ENCODE measurements at places on chromosomes 7 and 10. TPM values are rescaled to one million over a fixed set of nuclear protein-coding genes. Genes with fewer than 3 reads are reported as not detected.
A peak's percentile ranks its signal among the peaks of the same experiment; 100 is the strongest.

Gene IL15RA
- polyA plus RNA-seq: 1.7 TPM

DNA sequence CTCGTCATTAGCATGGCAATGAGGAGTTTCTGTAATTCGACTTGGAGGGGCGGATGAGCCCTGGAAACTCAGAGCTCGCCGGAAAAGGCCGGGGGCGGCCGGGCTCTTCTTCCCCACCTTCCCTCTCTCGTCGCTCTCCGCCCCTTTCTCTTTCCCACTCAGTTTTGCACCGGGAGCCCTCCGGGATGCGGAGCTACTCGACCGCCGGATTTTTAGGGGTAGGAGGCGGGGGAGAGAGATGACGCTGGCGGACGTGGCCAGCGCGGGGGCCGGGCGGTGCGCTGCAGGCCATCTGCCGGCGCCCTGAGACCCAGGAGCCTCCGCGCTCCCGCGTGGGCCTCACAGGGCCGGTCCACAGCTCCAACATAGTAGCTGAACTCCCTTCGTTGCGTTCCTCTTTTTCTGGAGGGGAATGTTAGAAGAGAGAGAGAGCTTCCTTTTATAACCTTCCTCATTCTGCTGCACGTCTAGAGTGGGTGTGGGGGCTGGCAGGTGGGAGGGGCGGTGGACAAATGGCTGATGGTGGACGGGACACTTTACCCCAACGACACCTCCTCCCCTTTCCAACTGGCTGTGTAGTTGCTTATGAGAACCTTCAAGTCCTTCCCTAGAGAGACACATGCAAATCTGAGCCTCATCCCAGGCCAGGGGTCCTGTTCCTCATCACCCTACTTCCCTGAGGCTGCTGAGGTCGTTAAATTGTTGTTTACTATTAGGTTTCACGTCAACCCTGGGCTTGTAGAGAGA lies 1.1 kb upstream of the HOXA1 start:
- peak; percentile 49 for DNase-seq

Gene GIMAP6
- 15.6 TPM for polyA plus RNA-seq

GRCh38 chr10:72079356-72079755 lies 9.0 kb downstream of the SPOCK2 start:
- DNase-seq: no peak

DNA sequence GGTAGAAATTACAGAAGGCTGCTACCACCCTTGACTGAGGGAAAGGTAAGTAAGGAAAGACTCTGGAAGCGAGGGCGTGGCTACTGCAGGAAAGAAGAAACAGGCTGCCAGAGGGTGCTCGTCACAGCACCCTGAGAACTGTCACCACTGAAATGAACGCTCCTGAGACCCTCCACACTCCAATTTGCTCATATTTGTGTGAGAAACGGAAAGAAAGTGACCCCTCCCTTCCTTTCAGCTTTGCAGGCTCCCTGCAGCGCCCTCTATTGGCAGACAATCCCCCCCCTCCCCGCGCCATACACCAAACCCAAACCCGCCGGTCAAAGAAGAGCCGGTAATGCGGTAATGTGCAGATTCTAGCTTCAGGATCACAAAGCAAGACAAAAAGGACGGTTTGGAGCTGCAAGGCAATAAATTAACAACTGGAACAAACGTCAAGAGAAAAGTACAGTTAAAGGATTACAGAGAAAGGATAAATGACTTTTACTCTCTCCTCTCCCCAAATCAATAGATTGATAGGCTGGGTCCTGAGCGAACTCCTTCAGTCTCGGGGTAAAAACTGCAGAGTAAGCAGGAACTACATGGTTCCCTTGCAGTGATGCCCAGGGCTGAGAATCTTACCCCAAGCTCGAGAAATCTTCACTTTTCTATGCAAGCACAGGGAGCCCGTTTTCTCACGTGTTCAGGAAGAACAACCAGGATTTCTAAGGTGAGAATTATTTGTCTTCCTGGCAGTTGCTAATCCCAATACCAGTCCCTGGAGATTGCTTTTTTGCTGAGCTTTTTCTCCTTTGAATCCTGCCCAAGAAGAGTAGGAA lies 47.6 kb downstream of the STEAP1B start:
- no peak for DNase-seq

Gene TMEM270
- not detected for polyA plus RNA-seq

- no peak for DNase-seq
These were observed 6.7 kb upstream of the MAFK start for GRCh38 chr7:1523844-1524243.

DNA sequence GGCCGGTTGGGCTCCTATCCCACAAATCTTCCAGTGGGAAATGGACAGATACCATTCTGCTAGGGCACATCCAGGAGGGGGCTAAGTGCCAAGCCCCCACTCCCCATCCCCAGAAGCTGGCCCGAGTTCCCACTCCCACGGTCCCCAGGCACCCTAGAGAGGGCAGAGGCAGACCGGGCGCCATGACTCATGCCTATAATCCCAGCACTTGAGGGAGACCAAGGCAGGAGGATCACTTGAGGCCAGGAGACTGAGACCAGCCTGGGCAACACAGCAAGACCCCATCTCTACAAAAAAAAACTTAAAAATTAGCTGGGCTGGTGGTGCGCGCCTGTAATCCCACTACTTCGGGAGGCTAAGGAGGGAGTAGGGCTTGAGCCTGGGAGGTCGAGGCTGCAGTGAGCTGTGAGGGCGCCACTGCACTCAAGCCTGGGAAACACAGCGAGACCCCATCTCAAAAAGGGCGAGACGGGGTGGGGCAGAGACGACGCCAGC lies 870 bp downstream of the GNA12 start:
- no peak for DNase-seq

GRCh38 chr10:62426086-62426485 lies 51.9 kb downstream of the ZNF365 start:
- DNase-seq: no peak

DNA sequence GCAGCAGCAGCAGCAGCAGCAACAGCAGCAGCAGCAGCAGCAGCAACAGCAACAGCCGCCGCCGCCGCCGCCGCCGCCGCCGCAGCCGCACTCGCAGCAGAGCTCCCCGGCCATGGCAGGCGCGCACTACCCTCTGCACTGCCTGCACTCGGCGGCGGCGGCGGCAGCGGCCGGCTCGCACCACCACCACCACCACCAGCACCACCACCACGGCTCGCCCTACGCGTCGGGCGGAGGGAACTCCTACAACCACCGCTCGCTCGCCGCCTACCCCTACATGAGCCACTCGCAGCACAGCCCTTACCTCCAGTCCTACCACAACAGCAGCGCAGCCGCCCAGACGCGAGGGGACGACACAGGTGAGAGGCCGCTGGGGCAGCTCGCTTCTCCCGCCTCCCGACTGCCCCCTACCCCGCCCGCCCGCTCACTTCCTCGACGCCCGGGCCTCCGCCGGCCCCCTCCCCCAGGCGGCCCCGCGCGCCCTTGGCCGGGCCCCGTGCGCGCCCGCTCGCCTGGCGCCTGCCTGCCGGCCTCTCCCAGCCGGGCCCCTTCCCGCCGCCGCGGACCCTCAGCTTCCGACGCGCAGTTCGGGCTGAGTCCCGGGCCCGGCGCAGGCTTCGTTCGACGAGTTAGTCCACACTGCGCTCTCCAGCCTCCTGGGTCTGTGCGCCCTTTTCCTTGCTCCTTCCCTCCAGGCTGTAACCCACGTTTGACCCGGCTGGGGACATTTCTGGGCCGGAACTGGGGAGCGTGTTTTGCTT lies 882 bp downstream of the DLX6 start:
- no peak for DNase-seq

Gene SH2B2
- 11.4 TPM for polyA plus RNA-seq

- DNase-seq: no peak
These were observed 4.8 kb upstream of the PRRT4 start for GRCh38 chr7:128366300-128366699.

DNA sequence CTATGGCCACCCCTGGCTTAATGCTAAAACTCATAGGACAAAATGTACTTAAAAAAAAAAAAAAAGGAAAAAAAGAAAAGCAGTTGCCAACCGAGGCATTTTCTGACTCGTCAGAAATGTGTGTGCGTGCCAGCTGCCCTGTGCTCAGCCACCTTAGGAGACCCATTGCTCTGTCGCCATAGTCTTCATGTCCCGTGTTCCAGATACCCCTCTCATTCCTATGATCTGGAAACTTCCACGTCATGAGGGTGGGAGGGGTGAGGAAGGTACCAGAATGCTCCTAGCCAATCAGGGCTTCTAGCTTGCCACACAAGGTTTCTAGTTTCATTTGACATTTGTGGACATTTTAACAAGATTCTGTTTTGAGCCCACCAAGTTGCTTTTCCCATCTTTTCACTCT lies 212.9 kb downstream of the TCF7L2 start:
- no peak for DNase-seq

DNA sequence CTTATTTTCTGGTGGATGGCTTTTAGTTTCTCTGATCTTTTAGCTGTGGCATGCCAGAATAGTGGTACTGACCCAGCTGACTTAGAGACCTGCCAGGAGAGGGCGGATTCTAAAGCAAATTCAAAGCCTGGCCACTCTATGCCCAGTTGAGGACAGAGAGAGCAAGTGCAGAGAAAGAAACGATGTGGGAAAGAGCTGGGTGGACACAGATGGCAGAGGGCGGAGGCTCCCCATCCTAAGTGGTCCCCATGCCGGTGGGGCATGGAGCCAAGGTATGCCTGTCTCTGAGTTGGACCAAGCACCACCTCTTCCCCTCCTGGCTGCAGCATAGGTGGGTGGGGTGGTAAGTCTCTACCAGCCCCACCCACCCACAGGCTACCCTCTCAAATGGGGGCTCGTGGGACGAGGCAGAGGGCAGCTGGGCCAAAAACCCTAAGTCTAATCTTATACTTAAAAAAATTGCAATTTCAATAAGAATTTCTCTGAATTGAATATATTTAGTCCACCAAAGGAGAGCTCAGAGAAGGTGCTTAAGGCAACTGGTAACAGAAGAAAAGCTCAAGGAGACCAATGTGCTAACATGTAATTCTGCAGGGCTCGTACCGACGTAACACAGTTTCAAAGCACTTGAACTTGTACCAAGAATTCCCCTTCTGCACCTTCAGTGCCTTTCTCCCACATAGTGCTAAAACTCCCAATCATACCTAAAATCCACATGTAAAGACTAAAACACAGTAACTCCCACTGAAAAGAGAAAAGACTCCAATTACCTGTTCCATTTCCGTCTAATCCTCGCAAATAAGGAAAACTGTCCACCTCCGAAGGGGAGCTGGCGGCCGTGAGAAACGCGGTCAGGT lies 85.7 kb upstream of the NMT2 start:
- DNase-seq: no peak

- DNase-seq: no peak
These were observed 2.1 kb upstream of the SFMBT2 start for GRCh38 chr10:7412928-7413282.

DNA sequence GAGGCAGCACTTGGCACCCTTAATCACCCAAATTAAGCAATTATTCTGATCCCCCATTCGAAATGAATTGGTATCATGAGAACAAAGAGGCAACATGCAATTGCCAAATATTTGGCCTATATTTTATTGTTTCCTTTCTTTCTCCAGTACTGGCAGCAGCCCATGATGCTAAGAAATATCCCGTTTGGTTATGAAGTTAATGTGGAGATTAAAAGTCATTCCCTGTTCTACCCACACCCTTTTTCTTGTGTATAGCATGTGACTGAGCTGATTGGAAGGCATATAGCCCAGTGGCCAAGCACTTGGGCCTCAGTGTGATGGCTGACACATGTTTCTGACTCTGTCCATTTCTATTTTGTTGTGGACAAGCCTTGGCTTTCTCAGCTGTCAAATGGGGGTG lies 692.3 kb upstream of the GALNT17 start:
- no peak for DNase-seq

GRCh38 chr7:31082017-31082416 lies 29.9 kb downstream of the ADCYAP1R1 start:
- DNase-seq: no peak

DNA sequence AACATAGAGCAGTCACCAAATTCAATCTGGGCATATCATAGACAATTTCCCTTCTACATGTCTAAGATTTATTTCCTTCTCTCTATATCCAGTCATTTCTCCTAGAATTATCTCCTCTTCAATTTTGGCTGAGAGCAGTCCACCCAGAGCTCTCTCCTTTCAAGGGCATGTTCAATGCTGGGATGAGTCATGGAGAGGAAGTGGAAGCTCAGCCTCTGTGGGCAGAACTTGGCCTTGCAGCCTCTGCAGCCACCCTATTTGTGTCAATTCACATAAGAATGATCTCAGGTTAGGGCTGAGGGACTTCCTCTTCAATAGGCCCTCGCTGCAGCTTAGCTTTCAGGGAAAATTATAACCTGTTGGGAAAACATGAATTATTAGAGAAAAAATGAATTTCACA lies 560.8 kb downstream of the POM121L12 start:
- DNase-seq: no peak

GRCh38 chr7:18693406-18693805 lies 197.9 kb downstream of the HDAC9 start:
- peak; percentile 44 for DNase-seq

DNA sequence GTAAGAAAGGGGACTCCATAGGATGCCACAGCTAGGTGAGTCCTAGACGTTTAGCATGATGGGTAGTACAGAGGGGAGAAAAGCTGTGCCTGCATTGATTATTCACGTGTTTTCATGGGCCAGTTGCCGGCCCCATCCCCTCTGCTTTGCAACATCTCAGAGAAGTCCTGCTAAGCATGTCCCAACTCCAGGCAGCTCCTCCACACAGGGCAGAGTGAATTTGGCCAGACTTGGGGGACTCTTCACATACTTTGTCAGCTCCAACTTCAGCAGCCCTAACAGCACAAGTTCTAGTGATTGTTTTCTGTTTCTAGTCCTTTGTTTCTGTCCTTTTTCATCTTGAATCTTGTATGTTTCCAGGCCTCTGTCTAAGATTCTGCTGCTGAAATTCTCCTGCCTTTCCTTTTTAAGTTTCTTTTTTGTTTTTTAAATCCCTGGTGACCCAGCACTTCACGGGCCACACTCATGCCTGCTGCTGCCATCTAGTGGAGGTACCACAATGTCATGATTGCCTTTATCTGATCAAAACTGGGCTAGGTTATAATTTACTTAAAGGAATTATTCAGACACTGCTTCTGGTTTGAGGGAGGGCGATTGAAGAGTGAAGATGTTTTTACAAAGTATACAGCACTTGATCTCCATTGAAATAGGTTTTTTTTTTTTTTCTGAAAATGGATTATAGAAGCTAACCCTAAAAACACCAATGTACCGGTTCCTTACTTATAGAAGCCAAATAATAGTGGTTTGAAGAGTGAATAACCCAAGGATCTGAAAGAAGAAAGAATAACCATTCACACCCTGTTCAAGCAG lies 276.9 kb downstream of the CSTF2T start:
- DNase-seq: peak; percentile 83

DNA sequence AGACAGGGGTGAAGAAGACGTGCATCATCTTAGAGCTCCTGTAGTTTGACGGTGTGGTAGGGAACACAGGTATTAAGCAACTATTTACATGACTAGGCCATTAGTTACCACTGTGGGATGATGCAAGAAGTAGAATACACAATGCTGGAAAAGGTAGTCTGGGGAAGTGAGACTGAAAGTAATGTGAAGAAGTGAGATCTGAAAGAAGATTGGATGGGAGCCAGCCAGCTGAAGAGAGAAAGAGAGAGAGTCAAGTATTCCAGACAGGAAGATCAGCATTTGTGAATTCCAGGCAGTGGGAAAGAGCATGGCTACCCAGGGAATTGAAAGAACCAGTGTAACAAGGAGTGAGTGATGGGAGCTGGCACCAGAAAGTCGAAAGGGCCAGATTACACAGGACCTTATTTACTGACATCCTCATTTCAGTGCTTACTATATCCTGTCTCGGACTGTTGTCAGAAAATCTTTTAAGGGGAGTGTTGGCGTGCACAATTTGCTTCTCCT lies 4.0 kb upstream of the CFAP58 start:
- peak; percentile 83 for DNase-seq

All from muscle of back (tissue), 13 donors.